HT1080 (cell line): ENCODE measurements at places on chromosomes 11 and 22.

DNA sequence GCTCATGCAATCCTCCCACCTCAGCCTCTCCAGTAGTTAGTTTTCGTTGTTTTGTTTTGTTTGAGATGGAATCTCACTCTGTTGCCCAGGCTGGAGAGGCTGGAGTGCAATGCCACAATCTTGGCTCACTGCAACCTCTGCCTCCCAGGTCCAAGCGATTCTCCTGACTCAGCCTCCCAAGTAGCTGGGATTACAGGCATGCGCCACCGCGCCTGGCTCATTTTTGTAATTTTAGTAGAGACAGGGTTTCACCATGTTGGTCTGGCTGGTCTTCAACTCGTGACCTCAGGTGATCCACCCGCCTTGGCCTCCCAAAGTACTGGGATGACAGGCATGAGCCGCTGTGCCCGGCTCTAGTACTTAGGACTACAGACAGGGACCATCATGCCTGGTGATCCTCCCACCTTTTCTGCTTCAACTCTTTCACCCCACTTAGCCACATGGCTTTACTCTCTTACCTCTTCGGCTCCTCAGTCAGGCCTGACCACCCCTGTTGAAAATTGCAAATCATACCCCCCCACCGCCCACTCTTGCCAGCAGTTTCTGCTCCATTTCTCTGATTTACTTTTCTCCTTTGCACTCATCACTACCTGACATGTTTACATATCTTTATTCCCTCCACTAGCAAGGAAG lies 157.1 kb upstream of the GRK3 start:
- DNase-seq, result no peak

GRCh38 chr11:113090716-113091480 lies 129.7 kb downstream of the NCAM1 start:
- DNase-seq, result peak; percentile 60

DNA sequence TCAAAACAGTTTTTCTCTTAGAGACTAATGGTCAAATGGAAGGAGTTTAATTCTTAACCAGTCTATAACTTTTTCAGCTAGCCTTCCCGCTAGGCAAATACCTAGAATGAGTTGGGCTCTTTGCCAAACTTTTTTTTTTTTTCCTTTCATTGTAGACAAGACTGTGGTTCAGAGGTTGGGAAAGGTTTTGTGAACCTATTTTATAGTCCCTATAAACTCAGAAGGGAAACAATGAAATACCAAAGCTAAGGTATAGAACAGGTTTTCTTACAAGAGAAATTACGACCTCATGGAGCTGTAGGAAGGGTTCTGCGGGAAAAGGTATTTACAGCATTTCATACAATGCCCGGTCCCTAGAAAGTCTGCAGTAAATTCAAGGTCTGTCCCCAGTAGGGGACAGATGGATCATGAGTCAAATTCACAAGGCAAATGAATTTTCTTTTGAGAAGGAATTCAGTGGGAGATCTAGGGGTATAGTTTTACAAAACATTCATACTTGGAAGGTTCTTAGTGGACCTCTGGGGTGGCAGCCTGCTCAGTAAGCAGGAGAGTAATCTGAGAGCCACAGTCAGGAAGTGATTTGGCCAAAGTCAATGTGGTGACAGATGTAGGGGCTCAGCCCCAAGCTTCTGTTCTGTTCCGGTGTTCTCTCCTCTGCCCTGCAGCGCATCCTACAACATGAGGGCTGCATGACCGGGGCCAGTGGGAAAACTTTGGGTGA lies 146.8 kb downstream of the DBX1 start:
- peak; percentile 17 for DNase-seq

DNA sequence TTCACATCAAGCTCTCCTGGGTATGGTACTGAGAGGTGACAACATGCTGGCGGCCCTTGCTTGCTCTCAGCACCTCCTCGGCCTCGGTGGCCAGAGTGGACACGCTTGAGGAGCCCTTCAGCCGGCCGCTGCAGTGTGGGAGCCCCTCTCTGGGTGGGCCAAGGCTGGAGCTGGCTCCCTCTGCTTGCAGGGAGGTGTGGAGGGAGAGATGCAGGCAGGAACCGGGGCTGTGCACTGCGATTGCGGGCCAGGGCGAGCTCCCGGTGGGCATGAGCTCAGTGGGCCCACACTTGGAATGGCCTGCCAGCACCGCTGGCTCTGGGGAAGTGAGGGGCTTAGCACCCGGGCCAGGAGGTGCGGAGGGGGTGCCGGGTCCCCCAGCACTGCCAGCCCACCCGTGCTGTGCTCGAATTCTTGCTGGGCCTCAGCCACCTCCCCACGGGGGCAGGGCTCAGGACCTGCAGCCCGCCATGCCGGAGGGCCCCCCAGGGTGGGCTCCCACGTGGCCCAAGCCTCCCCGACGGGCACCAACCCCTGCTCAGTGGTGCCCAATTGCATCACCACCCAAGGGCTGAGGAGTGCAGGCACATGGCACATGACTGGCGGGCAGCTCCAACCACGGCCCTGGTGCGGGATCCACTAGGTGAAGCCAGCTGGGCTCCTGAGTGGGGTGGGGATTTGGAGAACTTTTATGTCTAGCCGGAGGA lies 106.2 kb downstream of the RAB38 start:
- no peak for DNase-seq

- DNase-seq, result no peak
Measured at GRCh38 chr22:44166498-44167276, 14.0 kb upstream of the PARVG start.

DNA sequence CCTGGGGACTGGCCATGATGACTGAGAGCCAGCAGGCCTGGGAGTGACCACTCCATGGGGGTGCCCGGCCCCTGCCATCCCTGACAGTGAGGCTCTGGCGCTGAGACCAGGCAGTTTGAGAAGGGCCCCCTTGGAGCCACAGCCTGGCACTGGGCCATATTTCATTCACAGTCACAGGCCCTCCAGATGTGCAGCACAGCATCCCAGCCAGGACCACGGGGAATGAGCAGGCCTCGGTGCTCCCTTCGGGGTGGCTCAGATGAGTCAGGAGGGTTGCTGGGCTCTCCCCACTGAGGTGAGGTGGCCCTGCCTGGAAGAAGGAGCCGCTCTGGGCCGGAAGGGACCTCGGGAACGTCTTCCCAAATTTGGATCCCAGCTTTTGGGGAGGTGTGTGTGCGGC lies 53.0 kb downstream of the GRAMD4 start:
- no peak for DNase-seq

- no peak for DNase-seq
Measured at GRCh38 chr11:7668464-7668863, 4.8 kb downstream of the CYB5R2 start.

DNA sequence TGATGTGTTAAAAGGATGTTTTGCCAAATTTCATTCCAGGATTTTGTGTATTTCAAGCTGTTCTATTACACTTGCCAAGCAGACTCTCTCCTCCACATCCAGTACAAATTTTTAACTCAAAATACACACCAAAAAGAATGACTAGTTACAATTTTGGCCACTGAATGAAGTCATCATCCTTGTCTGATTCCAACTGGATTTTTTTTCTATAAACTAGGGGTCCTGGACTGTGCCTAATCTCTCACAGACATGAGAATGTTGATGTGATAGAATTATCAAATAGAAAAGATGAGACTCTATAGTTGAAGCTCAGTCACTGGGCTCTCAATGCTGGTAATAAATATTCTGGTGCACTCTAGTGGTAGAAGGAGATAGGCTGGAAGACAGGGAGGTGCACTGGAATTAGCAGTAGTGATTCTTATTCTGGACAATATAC lies 85.8 kb downstream of the FANCF start:
- peak; percentile 23 for DNase-seq

DNA sequence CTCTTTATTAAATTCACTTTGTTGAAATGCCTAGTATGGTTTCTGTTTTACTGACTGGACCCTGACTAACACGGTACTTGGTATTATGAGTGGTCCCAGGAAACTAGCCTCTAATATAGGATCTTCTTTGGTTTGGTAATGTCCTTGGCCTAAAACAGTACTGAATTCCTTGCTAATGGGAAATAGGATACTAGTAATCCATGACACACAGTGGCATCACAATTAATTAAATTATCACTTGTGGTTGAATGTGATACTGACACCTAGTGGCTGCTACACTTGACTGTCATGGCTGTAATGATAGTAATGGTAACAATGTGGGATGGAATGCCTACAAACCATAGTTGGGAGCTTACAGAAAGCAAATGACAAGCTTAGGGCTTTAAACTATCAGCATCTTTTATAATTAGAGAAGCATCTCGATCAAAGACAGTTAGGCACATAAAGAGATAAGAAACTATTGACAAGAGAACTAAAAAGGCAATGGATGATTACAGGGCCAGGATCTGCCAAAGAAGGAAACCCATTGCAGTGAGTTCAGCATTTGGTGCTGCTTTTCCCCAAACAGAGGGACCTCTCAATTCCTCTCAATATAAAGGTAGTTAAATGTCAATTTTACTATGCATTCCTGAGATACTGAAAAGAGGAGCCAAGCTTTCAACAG lies 8.6 kb downstream of the DNHD1 start:
- DNase-seq, result peak; percentile 67

GRCh38 chr11:70844387-70844786 lies 408.0 kb downstream of the SHANK2 start:
- no peak for DNase-seq
